ENCODE measurements at places on chromosomes 11 and 22.

DNA sequence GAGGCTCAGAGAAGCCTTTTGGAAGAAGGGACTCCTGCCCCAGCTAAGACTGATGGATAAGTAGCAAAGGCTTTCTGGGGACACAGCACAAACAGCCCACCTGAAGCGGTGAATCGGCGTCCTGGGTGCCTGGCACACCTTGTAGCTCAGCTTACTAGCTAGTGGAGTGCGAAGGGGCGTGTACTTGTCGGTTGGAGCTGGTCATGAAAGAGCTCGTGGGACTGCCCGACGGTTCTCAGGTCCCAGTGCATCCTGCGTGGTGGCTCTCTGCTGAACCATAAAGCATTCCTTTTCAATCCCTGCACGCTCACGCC lies 690 bp upstream of the UVRAG start:
- no peak for DNase-seq

- no peak for DNase-seq
These were observed 21.6 kb upstream of the GDPD4 start for GRCh38 chr11:77322926-77323590.

DNA sequence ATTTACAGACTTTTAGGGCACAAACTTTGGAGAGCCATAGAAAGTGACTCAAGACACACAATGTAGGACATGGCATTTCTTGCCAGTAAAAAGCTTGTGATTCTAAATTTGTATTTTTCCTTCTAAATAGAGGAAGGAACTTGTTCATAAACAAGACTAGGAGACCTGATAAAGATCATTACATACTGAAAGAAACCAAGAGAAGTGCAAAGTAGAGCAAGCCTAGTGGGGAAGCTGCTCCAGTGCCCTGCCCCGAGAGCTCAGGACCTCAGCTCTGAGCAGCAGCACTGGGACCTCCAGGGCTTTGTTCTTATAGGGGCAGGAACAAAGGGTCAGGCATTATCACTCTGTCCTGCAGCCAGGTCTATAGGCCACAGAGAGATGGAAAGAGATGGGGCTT lies 7.2 kb downstream of the IRAG1 start:
- DNase-seq: no peak

DNA sequence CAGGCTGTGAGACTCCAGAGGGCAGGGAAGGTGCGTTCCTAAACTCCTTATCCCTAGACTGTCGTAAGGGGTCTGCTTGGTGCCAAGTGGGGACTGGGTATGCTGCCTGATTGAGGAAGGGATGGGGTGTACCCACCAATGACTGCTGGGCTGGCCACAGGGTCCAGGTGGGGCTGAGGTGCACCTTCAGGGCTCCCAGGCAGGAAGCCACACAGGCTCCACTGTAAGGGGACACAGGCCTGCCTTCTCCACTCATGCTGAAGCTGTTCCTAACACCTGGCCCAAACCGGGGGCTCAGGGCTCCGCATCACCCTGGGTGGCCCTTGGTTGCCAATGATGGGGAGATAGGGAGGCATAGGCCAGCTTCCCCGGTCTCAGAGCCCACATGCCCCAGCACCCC lies 20.4 kb downstream of the CABP7 start:
- no peak for DNase-seq

DNA sequence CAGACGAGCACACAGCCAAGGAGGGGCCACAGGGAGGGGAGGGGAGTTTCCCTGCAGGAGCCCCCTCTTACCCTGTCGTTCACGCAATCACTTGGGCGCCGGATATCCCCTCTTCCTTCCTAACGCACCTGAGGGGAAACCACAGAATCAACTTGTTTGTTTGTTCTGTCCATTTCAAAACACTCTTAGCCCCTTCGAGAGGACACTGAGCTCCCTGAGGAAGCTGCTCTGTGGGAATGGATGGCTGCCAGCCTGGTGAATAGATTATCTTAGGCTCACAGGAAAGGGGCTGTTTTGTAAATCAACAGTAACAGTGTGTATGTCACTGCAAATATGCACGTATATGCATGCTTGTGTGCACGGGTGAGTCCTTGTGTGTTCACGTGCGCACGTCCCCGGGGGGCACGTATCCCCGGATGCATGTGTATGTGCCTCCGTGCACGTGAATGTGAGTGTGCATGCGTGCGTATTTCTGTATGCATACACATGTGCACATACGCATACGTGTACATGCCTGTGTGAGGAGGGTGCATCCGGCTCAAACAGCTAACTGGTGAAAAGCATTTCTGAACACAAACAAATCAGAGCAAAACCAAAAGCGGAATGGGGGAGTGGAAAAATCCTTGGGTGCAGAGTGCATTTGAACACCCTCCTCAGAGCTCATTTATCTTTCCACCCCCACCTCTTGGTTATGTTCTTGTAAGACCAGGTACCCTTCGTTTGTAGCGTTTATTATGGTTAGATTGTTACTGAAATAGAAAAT lies 7.2 kb downstream of the ARSA start:
- DNase-seq: peak; percentile 84

DNA sequence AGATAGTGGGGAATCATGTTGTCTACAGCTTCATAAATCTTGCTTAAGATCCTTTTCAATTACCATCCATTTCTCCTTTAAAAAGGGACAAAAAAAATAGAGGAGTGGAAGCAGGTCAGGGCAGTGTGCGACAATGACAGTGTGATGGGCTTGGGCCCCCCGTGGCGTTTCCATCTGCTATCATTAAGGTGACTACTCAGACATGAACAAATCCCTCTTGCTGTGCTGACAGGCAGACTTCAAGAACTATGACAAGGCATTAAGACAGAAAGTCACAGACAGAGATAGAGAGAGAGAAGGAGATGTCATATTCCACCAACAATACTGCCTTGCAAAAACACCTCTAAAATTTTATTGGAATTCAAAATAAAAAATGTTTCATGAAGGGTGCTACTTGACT lies 263.2 kb downstream of the DCDC1 start:
- DNase-seq: no peak

GRCh38 chr11:6094186-6094585 lies 13.3 kb upstream of the OR56B4 start:
- DNase-seq: no peak

- DNase-seq: no peak
These were observed 34.7 kb downstream of the DDIAS start for GRCh38 chr11:82936261-82936660.

DNA sequence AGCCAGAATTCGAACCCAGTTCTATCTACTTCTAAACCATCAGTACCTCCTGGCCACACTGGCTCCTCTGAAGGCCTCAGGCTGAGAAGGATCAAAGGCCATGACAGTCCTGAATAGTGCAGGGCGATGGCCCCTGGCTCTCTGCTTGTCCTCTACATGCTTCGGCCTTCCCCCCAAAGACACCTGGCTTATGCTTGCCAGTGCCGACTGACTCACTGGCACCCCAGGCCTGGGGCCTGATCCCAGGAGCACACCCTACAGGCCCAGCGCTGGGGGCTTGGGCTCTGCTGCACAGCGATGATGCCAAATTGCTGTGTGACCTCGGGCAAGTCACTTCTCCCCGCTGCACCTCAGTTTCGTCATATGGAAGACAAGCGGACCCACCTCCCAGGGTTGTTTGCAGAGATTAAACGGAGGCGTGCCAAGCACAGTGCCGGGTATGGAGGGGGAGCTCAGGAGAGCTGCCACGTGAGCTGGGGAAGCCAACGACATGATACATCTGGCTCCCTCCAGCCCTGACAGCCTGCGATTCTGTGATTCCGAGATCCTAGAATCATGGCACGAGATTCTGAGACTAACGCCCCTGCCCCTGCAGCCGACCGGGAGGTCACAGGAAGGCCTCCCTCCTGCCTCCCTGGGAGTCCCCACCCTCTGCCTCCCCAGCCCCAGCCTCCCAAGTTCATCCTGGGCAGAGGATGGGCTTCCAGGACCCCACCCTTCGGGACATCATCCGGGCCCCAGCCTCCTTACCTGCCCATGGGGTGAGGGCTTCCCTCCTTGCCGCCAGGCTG lies 1.0 kb downstream of the SSTR3 start:
- DNase-seq: no peak

- DNase-seq: no peak
These were observed 3.1 kb downstream of the CDC42EP1 start for GRCh38 chr22:37563153-37564081.

- no peak for DNase-seq
These were observed 50.3 kb upstream of the E2F8 start for GRCh38 chr11:19291064-19291463.

GRCh38 chr11:62139526-62140303 lies 15.9 kb downstream of the INCENP start:
- DNase-seq: peak; percentile 12

GRCh38 chr11:266676-267439 lies 11.3 kb upstream of the NLRP6 start:
- DNase-seq: no peak

GRCh38 chr11:19595840-19596751 lies 116.5 kb upstream of the NAV2 start:
- DNase-seq: no peak

DNA sequence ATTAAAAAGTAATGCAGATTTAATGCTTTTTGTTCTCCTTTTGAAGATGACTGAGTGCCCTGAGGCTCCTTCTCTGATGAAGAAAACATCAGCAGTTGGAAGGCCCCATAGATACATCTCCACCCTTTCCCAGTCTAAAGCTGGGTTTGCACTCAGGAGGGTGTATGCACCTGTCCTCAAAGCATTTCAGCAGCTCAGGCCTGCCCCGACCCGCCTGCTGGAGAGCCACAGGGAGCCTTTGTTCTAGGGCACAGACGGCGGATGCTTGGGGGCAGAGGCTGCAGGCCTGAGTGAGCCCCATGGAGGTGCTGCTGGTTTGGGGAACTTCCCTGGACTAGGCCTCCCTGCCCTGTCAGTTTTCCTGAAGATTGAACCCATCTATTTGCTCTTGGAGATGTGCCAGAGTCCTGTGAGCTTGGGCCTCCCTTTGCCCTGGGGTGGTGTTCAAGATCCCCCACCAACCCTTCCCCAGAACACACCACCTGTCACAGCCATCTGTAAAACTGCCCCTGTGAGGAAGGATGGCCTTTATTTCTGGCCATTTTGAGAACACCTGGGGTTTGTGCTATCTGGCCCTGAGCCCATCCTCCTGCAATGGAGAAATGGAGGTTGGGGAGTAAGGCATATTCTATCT lies 160.0 kb downstream of the NAV2 start:
- DNase-seq: peak; percentile 78

- DNase-seq: no peak
These were observed 34.0 kb downstream of the WEE1 start for GRCh38 chr11:9607511-9607899.

DNA sequence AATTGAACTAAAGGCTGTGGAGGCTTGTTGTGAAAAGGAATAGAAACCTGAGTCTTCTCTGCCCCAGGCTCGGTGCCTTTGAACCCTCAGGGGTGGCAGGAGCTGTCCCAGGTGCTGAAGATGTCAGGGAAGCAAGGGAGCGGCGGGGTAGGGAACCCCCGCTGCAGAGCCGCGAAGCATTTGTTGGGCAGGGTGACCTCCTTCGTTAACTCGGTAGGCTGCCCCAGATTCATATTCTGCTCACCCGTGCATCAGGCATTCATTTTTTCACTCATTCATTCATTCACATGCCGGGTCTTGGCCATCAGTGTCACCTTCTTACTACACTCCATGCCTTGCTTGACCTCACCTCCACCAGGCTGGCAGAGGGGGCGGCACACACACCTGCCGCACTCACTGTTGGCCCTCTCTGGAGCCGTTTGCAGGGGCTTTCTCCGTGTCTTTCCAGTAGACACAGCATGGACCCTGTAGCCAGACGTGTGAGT lies 618.9 kb downstream of the BRD1 start:
- peak; percentile 46 for DNase-seq

- DNase-seq: no peak
These were observed 4.1 kb upstream of the B4GALNT4 start for GRCh38 chr11:364991-365725.

GRCh38 chr11:132332521-132332920 lies 962.1 kb downstream of the NTM start:
- DNase-seq: peak; percentile 62

DNA sequence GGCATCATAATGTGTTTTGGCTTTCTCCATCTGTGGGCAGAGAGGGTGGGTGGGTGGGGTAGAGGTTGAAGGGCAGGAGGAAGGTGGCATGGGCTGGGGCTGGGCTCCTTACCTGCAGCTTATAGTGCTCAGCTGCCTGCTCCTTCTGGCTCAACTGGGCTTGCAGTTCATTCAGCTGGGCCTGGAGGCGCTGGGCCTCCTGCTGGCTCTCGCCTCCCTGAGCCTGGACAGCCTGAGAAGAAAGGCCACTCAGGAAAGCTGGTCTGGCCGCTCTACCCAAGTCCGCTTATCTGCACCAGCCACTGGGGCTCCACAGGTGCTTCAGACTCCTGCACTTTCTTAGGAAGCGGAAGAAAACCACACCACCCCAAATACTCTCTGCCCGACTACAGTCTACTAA lies 10.4 kb downstream of the IL18BP start:
- DNase-seq: peak; percentile 31

DNA sequence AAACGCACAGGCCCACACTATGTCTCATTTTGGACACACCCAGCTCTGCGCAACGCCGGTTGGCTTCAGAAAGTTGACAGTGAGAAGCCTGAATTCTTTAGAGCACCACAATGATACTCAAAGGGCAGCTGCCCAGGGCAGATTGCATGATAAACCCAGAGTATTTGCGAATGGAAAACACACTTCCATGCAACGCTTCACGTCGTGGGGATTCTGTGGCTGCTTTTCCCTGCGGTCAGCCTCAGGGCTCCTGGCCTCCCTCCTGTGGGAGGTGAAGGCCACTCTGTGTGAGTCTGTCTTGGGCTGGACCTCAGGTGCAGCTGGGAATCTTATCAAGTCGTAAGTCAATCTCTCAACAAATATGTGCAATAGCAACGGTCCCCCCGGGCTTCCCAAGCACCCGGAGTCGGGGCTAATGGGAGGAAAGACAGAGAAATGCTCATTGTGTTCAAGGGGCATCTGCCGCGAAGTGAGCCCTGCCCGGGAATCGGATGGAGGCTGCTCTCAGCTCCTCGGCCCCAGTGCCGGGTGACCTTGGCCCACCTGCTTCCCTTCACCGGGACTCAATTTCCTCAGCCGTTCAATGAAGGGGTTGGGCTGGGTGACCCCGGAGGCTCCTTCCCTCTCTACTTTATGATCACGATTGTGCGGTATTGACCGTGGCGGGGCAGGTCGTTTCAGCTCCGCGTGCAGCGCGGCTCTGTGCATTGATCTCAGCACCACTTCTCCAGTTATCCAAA lies 623.6 kb downstream of the BRD1 start:
- DNase-seq: peak; percentile 20

GRCh38 chr11:2674658-2675131 lies 25.1 kb downstream of the KCNQ1OT1 start:
- peak; percentile 20 for DNase-seq

DNA sequence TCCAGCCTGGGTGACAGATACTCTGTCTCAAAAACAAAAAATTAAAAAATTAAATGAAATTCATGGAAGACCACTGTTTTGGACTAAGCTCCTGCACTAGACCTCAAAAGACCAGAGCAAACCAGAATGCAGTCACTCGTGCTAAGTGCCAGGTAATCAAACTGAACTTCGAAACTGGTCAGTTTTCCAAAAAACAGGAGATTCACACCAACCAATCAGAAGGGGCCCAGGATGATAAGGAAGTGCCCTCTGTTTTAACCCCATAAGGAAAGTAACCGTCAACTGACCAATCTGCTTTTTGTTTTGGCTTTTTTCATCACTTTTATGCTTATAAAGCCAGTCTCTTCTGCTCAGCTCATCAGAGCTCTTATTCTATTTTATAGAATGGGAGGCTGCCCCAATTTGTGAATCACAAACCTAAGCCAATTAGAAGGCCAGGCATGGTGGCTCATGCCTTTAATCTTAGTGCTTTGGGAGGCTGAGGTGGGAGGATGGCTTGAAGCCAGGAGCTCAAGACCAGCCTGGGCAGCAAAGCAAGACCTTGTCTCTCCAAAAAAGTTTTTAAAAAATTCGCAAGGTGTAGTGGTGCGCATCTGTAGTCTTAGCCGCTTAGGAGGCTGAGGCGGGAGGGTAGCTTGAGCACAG lies 10.1 kb upstream of the TOP3B start:
- no peak for DNase-seq

- no peak for DNase-seq
These were observed 26.2 kb upstream of the LIN7C start for GRCh38 chr11:27532652-27533325.
